ENCODE measurements at places on chromosomes 16 and 17.

DNA sequence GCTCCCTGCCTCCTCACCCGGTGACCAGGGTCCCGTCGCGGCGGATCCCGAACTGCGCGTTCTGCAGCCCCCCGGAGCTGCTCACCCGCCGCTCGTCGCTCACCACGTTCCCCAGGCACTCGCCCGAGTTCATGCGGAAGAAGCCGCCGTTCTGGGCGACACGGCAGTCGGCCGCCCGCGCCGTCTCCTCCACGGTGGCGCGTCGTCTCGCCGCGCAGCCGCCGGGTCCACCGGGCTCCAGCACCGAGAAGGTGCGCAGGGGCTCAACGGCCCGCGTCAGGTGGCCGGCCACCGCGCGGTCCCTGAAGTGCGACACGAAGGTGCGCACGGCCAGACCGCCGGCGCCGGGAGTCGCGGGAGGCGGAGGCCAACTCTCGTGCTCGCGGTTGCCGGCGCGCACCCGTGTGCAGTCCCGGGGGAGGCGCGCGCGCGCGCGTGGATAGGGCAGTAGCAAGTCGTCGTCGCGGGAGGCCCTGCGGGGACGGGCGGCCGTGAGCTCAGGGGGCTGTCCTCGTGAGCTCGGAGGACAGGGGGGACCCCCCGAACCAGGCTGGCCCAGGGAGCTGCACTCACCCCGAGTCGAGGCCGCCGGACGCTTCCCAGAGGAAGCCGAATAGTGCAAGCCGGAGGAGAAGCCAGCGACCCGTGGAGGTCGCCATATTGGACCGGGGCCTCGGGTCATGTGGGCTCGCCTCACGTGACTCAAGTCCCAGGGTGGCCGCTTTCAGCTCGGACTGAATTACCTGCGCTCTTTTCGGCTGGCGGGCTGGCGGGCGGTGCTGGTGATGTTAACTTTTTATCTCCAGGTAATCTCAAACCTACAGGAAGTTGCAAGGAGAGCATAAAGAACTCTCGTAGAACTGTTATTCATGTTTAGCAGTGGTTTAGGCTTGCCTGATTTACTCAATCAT, at the start of gene NAGPA:
TSS of gene NAGPA (minus strand) at position 680 of the 911 bp plus-strand sequence. CDS start at position 659, 21 bp downstream.
- DNase-seq, result peak; percentile 92

DNA sequence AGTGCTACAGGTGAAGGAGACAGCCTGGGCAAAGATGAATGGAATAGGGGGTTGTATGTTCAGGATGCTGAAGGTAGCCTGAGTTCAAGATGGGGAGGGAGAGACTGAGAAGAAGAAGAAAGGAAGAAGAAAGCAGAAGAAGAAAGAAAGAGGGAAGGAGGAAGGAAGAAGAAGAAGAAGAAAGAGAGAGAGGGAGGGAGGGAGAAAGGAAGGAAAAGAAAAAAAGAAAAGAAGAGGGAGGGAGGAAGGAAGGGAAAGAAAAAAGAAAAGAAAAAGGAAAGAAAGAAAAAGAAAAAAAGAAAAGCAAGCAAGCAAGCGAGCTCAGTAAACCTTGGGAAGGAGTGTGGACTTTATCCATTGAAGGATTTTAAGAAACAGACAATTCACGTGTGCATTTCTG, 7.8 kb downstream of the CCDC42 start:
- DNase-seq, result no peak

DNA sequence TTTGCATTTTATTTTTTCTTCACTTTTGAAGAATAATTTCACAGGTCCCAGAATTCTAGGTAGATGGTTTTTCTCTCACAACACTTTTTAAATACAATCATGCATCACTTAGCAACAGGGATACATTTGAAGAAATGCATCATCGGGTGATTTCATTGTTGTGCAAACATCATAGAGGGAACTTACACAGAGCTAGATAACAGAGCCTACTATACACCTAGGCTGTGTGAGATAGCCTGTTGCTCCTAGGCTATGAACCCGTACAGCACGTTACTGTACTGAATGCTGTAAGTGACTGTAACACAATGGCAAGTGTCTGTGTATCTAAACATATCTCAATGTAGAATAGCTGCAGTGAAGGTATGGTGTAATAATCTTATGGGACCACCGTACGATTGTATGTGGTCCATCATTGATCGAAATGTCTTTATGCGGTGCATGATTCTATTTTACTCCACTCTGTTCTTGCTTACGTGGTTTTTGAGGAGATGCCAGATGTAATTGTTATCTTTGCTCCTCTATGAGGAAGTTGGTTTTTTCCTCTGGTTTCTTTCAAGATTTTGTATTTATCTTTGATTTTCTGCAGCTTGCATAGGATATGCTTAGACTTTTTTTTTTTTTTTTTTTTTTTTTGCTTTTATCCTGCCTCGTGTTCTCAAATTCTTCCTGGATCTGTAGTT, 35.5 kb upstream of the TMEM92 start:
- no peak for DNase-seq

GRCh38 chr17:47851764-47852112, 775 bp upstream of the SP6 start:
- no peak for DNase-seq

Data from right hindlimb (tissue), 1 donor.